AG04449 (cell line): ENCODE measurements at places on chromosomes 4 and X.

- DNase-seq = no peak
Measured at GRCh38 chrX:39886282-39886681, 211.5 kb downstream of the BCOR start.

DNA sequence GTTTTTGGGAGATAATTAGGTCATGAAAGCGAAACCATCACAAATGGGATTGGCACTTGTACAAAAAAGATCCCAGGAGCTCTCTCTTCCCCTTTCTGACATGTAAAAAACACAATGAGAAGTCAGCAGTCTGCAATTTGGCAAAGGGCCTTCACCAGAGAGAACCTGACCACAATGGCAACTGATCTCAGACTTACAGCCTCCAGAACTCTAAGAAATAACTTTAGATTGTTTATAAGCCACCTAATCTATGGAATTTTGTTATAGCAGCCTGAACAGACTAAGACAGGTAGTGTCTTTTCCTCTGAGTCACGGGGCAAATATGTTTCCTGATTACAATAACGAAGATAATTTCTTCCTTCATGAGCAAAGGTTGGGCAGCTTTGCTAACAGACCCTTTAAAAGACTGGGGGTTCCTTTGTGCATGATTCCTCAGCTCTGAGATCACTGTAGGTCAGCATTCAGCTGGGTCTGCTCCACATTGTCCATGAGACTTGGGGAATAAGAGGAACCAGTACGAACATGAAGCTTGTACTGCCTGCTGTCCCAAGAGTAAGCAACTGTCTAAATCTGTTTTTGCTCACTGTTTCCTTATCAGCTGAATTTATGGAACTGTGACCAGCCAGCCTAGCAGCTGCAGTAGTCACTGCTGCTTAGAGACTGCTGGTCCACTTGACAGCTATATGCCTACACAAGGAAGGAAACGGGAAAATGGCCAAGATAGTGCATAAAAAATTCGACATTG is 191.6 kb downstream of the ANAPC10 start:
- no peak for DNase-seq

GRCh38 chr4:8675383-8675782 is 82.8 kb downstream of the CPZ start:
- no peak for DNase-seq

DNA sequence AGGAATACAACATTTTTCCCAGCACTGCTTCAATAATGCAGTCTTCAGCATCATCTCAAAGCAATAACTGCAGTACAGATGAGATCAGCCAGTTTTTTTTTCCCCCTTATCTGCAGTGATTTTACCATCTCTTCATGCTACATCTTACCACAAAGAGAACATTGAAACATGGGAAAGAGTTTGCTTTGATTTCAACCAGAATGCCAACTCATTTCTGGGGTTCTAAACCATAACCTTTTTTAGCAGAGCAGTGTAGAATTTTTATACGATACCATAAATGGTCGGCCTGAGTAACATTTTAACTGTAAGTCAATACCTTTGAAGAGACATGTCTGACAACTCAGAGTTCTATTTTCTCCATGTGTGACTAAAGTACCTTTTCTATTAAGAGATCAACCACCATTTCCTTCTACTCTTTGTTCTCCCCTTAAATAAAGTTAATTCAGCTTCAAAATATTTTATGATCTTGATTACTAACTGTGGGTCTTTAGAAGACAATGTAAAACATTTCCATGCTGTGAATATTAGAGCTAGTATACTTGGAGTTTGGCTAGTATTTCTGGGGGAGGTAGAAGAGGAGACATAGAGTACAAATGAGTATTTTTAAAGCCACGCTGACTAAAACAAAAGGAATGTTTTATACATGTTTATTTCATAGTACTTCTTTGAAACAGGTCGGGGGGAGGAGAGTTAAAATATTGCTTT is 69.1 kb downstream of the TET2 start:
- DNase-seq = no peak

- DNase-seq = no peak
Measured at GRCh38 chrX:10554612-10555270, 65.6 kb downstream of the MID1 start.

- no peak for DNase-seq
Measured at GRCh38 chr4:17132226-17132625, 233.8 kb upstream of the LDB2 start.

GRCh38 chr4:172061204-172061603 is 248.0 kb downstream of the GALNTL6 start:
- DNase-seq = no peak

- DNase-seq = no peak
Measured at GRCh38 chrX:11813341-11813740, 55.3 kb downstream of the MSL3 start.

DNA sequence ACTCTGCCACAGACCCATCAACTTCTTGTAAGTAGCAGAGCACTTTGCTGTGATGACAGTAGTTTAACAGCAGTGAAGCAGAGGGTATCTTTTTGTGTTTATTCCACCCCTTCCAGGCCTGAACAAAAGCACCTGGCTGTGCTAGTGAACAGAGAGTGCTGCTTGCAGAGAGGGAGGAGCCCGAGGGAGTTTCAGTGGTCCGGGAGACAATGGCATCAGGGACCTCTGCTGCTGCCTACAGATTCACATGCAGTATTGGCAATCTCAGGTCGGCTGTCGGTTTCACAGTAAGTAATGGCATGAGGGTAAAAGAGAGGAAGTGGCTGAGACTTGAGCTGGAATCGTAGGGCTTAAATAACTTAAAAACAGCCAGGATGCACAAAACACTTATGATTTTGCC is 755.8 kb downstream of the RPA4 start:
- no peak for DNase-seq

- no peak for DNase-seq
Measured at GRCh38 chr4:71405791-71406190, 67.0 kb downstream of the SLC4A4 start.

DNA sequence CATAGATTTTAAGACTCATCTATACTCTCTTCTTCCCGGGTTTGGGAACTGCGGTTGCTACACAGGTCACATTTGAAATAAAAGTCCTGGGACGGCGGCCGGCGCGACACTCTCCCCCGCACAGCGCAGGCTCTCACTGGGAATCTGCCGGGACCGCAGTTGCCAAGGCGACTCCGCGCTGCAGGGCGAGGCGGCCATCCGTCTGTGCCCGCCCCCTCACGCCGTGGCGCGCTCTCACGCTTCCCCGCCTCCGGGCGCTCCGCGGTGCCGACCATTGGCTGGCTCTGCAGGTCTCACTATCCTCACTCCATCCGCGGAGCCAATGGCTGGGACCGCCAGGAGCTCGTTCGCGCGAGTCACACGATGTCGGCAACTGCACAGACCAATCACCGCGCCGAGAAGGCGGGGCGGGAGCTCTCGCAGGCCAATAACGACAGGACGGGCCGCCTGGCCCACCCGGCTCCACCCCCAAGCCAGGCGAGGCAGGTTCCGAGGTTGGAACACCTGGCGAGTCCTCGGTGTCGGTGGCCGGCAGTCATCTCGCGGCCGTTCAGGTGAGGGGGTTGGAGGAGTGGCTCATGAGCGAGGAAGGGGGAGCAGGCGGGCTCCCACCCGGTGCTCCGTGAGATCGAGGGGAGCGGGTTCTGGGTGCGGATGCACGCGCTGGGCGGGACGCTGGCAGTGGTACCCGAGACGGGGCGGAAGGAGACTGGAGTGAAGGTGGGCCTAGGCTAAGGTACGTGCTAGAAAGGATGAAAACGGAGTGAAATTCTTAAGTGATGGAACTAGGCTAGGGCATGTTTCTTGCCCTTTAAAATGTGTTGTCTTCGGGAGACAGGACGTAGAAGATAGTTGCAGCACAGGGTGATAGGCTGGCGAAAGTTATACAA is at the start of gene MSMO1:
TSS of gene MSMO1 (plus strand) at position 459 of the 890 bp plus-strand sequence. CDS start 5,702 bp downstream, outside the sequence.
- peak; percentile 90 for DNase-seq

- DNase-seq = no peak
Measured at GRCh38 chrX:130575831-130576389, 174.1 kb downstream of the RBMX2 start.

DNA sequence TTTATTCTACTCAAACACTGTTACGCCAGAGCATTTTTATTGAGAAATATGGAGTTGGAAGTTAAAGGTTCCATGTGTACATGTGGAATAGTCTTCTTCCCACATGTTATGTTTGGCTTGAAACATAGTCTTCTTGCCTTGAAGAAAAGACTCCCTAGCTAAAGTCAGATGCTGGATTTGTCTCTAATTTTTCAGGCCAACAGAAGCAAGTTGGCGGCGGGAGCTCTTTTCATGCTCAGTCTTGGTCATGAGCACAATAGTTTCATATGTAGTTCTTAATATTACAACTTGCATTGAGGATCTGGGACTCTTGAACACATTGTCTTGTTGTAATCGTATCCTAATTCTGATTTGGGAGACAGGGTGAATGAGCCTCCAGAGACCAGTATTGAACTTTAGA is 19.4 kb downstream of the SEPTIN11 start:
- no peak for DNase-seq

- no peak for DNase-seq
Measured at GRCh38 chrX:77793946-77794345, 7.9 kb upstream of the ATRX start.

GRCh38 chr4:27811948-27812347 is 951.3 kb downstream of the STIM2 start:
- DNase-seq = no peak

- no peak for DNase-seq
Measured at GRCh38 chrX:143664302-143664701, 28.4 kb upstream of the SLITRK4 start.

- no peak for DNase-seq
Measured at GRCh38 chr4:23899565-23899964, 9.7 kb upstream of the PPARGC1A start.

- no peak for DNase-seq
Measured at GRCh38 chrX:20595928-20596575, 329.3 kb upstream of the RPS6KA3 start.

DNA sequence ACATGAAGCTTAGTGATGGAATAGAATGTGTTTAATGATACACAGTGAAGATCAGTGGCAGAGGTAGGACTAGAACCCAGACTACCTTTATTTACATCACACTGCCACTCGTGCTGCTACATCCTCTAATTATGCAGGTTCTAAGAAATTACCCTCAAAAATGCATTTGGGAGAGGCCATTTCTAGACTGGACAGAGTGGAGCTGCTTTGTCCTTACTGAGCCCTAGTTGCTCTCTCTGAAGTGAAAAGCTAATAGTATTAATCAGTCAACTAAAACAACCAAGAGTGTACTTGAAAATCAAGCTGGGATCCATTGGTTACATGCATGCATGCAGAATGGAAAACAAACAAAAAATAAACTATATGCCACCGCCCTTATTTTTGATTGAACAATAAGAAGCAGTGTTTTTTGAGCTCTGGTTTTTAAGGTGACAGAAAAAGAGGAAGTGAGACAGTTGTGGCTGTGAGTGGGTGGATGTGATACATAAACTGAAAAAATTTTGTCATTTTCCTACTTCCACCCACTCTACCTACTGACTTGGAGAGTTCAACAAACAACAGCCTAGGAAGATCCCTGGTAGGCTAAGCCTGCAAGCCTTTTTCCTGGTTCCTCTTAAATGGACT is 6.8 kb upstream of the VSIG4 start:
- no peak for DNase-seq

- no peak for DNase-seq
Measured at GRCh38 chr4:27085396-27085795, 224.8 kb downstream of the STIM2 start.

DNA sequence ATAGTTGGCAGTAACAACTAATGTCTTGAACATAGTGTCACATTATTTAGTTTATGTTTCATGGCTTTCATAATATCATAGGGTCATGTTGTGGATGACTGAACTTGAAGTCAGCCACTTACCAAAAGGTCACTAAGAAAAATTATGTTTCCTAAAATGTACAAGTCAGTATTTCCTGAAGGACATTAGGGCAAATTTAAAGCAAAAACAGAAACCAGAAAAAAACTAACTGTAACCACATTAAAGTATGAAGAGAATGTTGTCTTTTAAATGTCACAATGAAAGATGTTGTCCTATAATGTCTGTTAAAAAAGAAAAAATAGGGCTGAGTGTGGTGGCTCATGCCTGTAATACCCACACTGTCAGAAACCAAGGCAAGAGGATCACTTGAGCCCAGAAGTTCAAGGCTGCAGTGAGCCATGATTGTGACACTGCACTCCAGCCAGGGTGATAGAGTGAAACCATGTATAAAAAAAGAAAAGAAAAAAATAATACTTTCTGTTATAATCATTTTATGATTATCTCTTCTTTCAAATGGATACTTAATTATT is 55.8 kb downstream of the HHIP start:
- DNase-seq = no peak

GRCh38 chr4:157803845-157804521 is 368.8 kb downstream of the GASK1B start:
- no peak for DNase-seq

DNA sequence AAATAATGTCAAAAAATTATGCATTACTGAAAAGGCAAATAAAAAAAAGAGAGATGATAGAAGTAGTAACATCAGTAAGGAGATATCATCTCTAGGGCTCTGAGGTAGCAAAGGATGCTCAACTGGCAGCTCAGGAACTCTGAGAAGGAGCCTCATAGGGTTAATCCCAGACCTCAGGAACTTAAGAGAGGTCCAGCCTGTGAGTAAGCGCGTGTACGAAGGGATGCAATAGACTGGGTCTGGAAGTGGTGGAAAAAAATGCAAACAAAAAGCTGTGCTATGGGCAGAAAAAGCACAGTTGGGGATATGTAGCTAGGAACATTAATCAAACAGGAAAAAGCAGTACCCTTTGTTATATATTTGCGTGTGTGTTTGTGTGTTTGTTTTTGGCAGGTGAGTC is 282.0 kb downstream of the GALNTL6 start:
- DNase-seq = no peak

GRCh38 chr4:109648266-109648996 is 54.8 kb downstream of the CASP6 start:
- DNase-seq = no peak

DNA sequence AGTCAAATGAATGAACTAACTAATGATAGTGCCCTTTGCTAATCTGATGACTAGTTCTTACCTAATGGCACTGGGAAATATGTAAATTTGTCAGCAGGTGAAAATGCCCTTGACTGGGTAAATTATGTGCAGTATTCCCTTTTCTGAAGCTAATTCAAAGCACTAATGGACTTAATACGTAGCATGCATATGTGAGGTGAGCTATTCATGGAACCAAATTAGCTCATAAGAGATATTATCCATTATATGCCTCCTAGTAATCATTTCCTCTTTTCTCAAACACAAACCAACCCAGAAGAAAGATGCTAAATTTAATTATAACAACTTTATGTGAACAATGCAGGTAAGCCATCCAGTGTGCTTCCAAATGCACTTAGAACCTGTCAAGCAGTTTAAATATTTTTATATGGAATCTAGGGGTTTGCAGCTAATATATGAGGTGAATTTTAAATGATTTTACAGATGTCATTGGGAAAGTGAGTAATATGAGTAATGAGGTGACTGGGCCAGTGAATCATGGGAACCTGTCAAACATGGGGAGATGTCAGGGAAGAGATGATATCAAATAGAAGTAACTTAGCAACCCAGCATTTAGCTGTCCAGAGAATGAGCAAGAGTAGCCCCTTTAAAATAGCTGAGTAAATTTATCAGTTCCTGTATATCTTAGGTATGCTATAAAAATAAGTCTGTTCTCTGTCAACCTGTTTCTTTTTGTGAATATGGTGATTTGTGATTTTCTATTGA is 315.0 kb downstream of the AFF2 start:
- no peak for DNase-seq

- DNase-seq = no peak
Measured at GRCh38 chr4:856225-856901, 30.4 kb upstream of the CPLX1 start.

- no peak for DNase-seq
Measured at GRCh38 chr4:25667931-25668557, 12.4 kb downstream of the SLC34A2 start.

GRCh38 chr4:86857341-86858052 is 8.3 kb upstream of the SLC10A6 start:
- no peak for DNase-seq

GRCh38 chr4:150960079-150960478 is 55.0 kb downstream of the LRBA start:
- DNase-seq = no peak
